Stimulated activated CD8-positive, alpha-beta memory T cell treated with anti-CD3 and anti-CD28 coated beads, Interleukin-7, amount 100 ng/mL, for 1 hour (primary cell): ENCODE measurements at places on chromosomes 2 and 18.

- no peak for DNase-seq
These were observed 35.8 kb downstream of the SKOR2 start for GRCh38 chr18:47215554-47216138.

DNA sequence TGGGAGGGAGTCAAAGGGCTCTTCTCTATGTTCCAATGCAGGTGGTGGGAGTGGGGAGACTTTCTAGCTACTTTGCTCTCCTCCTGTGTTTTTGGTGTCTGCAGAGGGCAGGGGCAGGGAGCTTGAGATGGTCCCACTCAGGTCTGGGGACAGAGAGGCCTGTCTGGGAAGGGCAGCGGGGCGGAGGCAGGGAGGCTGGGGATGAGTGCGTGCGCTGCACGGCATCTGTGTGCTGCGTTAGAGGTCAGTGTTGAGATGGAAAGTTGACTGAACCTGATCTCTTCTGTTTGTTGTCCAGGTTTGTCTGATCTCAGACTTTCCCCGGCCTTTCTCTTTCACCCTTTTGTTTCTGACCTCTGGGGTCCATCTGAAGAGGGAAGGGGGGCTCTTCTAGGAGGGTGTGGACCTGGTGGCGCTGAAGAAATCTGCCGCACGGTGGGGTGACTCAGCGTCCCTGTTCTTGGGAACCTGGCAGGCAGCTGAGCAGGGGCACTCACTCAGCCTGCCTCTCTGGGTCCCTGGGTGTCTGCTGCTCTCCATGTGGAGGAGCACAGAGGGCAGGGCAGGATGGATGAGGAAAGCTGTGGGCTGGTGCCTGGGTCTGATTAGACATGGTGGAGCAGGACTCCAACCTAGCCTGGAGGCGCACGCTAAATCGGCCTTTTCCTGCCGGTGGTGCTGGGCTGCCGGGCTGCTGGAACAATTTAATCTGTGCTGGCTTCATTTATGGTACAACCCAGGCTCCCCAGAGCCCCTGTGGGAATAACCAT, 24.1 kb downstream of the IGFBP2 start:
- DNase-seq: no peak

GRCh38 chr2:85905187-85905666, 16.4 kb upstream of the ST3GAL5 start:
- no peak for DNase-seq

DNA sequence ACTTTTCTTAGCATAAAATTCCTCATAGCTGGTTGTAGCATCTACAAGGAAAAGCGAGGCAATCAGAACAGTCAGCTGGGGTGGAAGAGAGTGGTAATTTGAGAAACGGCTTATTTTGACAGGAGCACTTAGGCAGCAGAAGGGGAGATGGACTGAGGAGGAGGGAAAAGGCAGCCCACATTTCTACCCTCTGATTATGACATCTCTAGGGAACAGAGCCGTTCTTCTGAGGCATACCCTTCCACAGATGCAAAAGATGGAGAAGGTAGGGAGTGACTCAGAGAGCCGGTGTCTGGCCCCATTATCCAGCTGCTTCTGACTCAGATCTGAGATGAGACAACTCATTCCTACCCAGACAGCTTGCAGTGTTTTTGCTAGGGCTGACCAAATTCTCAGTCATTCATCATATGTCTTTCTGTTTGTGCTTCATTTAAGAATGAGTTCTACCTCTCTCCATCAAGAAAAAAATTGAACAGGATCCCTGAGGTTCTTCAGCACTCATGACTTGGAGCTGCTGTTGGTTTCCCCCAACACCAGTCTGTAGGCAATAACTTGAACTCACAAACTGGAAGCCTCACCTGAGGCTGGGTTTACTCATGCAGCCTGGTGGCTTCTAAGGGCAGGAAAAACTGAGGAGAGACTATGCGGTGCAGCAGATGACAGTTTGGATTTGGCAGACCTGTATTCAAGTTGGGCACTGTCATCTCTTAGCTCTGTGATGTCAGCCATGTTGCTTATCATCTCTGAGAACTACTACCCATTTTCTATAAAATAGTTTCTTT, 15.9 kb upstream of the SEC11C start:
- DNase-seq: no peak

- DNase-seq: no peak
These were observed 62.5 kb upstream of the SH3RF3 start for GRCh38 chr2:109066501-109066900.

GRCh38 chr2:207233731-207234130, 68.0 kb upstream of the KLF7 start:
- no peak for DNase-seq

DNA sequence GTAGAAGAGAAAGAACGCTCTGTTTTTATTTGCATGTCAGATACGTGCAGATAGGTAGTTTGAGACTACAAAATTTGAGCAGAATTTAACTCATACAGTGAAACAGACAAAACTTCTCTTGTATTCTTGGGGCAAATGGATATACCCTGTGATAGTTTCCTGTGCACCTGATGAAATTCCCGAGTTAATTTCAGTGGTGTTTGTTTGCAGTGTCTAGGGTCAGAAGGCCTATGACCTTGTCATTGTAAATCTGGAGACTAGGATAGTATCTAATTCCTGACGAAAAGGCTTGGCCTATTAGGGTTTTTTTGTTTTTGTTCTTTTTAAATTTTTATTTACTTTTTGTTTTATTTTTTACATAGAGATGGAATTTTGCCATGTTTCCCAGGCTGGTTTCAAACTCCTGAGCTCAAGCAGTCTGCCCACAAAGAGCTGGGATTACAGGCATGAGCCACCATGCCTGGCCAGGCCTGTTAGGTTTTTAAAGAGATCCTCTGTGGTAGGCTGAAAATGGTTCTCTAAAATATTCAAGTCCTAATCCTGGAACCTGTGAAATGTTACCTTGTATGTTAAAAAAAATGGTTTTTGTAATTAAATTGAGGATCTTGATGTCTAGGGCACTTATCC, 17.6 kb downstream of the LCLAT1 start:
- DNase-seq: no peak

DNA sequence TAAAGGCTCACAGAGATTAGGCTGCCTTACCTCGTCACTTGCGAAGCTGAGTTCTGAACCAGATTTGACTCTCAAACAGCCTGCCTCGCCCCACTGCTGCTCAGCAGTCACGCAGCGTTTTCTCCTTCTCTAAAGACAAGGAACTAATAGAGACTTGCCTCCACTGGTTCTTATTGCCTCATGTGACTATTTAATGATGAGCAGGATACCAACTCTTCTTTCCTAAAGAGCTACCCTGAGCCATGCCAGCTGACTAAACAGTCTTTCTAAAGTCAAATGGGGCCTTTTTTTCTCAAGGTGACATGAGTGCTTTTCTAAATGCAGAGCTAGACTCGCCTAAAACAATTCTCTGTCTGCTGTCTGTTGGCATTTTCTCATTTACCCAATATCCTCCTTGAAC, 147.5 kb downstream of the NCKAP5 start:
- DNase-seq: no peak

DNA sequence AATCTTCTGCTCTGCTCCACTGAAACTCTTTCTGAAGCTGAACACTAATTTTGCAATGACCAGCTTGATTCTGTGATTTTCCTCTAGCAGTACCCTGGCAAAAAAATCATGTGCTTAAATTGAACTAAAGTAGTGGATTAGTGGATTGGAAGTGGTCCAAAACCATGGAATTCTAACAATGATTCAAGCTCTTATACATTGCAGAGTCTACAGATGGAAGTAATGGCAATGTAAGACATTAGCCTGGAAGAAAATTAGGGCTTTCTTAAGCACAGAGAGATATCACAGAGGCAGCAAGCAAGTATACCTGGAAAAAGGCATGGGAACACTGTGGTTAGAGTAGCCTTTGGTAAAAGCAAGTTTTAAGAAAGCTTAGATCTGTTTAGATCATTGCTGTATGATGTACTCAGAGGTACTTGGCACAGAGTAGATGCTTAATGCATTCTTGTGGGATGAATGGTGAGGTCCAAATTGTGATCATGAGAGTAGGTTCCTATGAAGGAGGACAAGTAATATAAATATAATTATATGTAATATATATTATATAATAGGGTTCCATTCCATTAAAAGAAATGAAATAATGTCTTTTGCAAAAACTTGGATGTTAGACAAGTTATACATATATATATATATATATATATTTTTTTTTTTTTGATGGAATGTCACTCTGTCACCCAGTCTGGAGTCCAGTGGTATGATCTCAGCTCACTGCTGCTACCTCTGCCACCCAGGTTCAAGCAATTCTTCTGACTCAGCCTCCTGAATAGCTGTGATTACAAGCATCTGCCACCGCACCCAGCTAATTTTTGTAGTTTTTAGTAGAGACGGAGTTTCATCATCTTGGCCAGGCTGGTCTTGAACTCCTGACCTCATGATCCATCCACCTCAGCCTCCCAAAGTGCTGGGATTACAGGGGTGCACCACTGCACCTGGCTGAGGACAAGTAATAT, 172.2 kb upstream of the SCN7A start:
- DNase-seq: no peak

GRCh38 chr18:42536442-42536841, 579.0 kb downstream of the RIT2 start:
- DNase-seq: no peak

DNA sequence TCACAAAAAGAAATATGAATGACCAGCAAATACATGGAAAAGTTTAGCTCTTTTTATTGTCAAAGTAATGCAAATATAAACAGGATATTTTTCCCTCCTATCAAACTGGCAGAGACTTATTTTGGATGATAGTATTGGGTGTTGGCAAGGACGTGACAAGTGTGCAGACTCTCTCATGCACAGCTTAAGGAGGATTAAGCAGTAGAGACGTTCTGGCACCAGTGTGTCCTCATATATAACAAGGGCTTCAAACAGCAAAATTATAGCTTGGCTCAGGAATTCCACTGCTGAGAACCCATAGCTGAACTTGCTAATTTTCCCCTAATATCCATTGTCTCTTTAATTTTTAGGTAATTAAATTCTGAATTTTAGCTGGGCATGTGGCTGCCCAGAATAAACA, 114.4 kb downstream of the FAM124B start:
- no peak for DNase-seq

DNA sequence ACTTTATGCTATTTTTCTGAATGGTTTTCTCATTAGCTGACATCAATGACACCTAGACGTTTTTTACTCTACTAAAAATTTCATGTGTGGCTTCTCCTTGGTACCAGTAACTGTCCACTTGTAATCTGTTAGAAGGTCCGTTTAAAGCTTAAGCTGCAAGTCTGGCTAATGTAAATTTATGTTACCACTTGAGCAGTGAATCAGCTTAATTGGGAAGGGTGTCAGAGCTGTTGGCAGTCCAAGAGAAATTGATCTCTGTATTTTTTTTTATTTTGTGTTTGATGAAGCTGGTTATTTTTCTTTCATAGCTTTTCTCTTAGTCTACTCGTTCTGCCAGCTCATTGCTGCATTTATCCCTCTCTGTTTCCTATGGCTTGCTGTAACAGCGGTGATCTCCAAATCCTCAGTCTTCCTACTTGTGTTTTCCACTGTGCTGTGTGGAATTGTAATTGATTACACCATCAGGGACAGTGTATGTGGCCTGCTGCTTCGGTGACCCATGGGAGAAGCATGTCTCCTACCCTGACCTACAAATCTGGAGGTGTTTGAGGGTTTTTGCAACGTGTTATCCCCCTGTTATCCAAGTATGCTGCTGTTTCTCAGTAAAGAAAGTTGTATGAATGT, 724.2 kb upstream of the REG3G start:
- DNase-seq: no peak

GRCh38 chr2:43484323-43484930, 111.4 kb downstream of the THADA start:
- DNase-seq: no peak

- DNase-seq: no peak
These were observed 80.0 kb upstream of the FAM136A start for GRCh38 chr2:70381821-70382220.

GRCh38 chr2:147311058-147311430, 533.8 kb upstream of the ACVR2A start:
- DNase-seq: no peak

DNA sequence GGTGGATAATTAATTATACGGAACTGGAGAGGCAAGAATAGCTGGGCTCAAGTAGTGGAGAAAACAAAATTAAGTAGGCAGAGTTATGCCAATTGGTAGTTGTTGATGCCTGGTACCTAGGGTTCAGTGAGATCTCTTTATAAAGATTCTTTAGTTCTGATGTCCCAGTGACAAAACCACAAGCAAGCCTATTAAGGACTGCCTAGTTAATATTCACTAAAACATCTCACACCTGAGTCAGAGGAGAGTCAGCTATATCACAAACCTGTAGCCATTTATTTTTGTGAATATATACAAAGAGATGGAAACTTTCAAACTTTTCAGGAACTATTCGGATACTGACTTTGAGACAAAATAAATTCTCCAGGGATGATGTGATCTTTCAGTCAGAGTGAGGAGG, 213.9 kb upstream of the CYP26B1 start:
- DNase-seq: no peak

DNA sequence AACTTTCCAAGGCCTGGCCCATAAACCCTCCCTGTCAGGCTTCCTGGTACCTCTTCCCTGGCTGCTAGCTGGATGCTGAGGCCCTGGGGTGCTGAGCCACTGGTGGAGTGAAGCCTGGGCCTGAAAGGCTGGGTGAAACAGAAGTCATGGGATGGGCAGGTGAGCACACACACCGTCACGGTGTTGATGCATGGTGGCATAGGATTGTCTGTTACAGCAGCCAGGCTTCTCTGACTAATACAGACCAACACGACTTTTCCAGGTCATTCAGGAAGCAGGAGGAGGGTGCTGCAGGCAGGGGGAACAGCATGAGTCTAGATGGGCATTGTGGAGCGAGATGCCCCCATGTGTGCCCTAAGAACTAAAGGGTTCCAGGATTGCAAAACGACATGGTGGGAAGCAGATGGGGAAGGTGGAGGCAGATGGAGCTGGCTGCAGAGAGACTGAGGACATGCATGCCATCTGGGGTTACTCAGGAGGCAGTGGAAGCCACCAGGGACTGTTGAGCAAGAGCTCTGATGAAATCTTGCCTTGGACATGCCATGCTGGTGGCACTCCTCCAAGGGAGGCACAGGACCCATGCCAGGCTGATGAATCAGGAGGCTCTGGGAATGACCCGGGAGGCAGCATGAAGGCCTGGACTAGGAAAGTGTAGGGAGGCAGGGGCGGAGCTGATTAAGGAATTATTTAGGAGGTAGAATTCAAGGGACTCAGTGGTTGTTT, 480.9 kb downstream of the TSN start:
- DNase-seq: no peak

- DNase-seq: no peak
These were observed 510.5 kb upstream of the TNP1 start for GRCh38 chr2:217370391-217370790.

- DNase-seq: no peak
These were observed 959.4 kb upstream of the GYPC start for GRCh38 chr2:125696560-125696959.

DNA sequence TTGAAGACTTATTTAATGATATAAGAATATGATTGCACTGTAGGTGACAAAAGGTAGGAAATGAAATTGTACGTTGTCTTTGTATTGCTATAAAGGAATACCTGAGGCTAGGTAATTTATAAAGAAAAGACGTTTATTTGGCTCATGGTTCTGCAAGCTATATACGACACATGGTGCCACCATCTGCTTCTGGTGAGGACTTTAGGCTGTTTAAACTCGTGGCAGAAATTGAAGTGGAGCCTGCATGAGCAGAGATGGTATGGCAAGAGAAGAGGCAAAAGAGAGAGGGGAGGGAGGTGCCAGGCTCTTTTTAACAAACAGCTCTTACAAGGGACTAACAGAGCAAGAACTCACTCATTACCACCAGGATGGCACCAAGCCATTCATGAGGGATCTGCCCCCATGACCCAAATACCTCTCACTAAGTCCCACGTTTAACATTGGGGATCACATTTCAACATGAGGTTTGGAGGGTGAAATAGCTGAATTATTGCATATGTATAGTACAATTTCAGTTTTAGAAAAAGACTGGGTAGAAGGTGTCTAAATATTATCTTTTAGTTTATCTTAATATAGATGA, 86.8 kb downstream of the GULP1 start:
- no peak for DNase-seq
